ENCODE measurements at places on chromosomes 4 and X.

- peak; percentile 79 for DNase-seq
Observed at GRCh38 chrX:107684956-107685385, 56.7 kb downstream of the PRPS1 start.

- DNase-seq: no peak
Observed at GRCh38 chr4:38382520-38382919, 281.5 kb upstream of the KLF3 start.

GRCh38 chrX:24372021-24372763 lies 11.8 kb downstream of the SUPT20HL1 start:
- no peak for DNase-seq

DNA sequence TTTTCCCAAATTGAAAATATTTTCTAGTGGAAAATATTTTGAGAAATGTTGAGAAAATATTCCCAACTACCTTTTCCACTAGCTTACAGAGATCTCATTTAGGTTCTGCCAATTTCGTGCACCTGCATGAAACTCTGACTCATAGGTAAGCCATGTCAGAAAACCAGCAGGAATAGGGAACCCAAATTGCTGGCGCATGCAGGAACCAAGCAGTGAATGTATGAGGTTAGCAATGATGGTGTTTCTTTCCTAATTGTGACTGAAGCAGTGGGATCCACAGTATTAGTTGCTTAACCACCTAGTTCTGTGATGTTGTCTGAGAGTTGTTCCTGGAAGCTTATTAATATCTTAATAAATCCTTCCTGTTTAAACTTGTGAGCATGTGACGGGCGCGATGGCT lies 381.0 kb upstream of the TRAM1L1 start:
- DNase-seq: no peak

GRCh38 chr4:113756005-113756410 lies 5.5 kb downstream of the CAMK2D start:
- DNase-seq: no peak

DNA sequence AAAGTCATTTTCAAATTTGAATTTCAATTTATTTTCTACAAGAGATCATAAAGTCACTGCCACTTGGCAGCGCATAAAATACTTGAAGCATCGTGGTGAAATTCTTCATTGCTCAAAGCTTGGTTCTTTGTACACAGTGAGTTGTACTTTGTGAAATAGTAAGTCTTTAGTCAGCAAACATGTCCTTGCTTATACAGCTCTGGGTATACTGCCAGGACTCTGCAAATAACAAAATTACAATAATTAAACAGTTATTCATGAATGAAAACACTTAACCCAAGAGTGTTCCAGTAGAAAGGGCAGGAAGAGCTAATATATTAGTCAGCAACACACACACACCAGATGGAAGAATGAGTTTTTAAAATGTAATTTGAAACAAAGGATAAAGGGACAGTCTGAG lies 1300.9 kb upstream of the DIAPH2 start:
- DNase-seq: no peak

DNA sequence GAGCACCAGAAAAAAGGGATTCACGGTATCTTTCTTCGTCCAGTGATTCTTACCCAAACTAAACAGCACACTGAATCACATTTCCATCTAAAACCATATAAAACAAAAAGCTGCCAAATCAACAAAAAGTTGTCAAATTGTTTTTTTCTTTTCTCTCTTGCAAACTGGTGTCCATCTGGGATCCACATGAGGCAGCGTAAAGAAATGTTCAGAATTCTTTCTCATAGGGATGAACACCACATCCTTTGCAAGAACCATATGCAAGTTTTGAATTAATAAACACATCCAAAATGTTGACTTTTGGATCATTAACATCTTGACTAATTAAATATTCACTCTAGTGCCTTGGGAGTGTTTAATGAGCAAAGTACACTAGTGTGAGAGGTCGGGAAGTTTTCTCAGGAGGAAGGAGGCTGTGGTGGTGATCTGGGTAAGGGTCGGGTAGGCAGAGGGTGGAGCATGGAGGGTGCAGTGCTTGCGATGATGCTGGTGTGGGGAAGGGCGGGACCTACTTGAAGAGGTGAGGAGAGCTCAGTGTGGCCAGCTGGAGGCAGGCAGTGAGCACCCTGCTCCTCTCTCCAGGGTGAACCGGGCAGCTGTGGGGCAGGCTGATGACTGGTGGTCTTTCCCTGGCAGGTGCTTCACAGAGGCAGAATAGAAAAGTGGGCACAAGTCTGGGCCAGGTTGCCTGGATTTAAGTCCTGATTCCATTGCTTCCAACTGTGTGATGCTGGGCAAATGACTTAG lies 72.8 kb downstream of the NSUN7 start:
- no peak for DNase-seq

GRCh38 chr4:184275766-184276165 lies 58.1 kb upstream of the ENPP6 start:
- no peak for DNase-seq

DNA sequence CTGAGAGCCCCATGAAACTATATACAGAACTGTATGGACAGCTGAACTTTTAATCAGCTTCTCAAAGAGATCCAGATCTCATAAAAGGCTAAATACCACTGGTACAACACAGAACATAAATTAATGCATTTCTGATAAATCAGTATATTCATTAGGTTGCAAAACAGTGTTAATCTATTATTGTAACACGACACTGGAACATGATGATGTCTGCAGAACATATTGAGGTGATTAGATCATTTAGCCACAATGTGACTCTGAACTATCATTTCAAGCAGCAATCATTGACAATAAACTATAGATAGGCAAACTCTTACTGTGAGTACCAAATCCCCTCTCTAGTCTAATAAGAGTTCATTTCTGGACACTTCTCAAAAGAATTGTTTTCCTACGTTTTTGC lies 50.3 kb downstream of the GASK1B start:
- no peak for DNase-seq

- peak; percentile 75 for DNase-seq
Observed at GRCh38 chr4:25993395-25994185, 79.6 kb downstream of the SMIM20 start.

- no peak for DNase-seq
Observed at GRCh38 chr4:68209003-68209402, 36.5 kb downstream of the TMPRSS11B start.

GRCh38 chr4:61820136-61820535 lies 620.0 kb downstream of the ADGRL3 start:
- no peak for DNase-seq

DNA sequence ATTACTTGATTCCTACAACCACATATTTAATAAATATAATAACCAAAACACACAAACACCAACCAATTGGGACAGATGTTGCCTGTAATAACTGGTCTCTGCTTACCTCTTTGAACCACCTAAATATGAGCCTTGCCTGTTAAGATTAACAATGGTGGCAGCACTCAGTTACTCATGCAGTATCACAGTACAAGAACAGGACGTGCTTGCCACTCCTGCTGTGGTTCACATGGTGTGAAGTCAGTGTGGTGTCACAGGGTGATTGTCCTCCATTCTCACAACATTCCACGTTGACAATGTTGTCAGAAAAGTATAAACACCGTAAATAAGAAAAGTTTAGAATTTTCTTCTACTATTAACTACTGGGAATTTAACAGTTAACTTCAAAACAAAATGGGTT lies 365.0 kb downstream of the PPP3CA start:
- peak; percentile 11 for DNase-seq

GRCh38 chrX:96692454-96692853 lies 7.8 kb downstream of the DIAPH2 start:
- DNase-seq: no peak

- DNase-seq: no peak
Observed at GRCh38 chr4:28436191-28437080, 1575.8 kb downstream of the STIM2 start.

- DNase-seq: no peak
Observed at GRCh38 chrX:103830848-103831247, 1.2 kb downstream of the RAB9B start.

- no peak for DNase-seq
Observed at GRCh38 chrX:124726881-124727280, 380.5 kb downstream of the SH2D1A start.

DNA sequence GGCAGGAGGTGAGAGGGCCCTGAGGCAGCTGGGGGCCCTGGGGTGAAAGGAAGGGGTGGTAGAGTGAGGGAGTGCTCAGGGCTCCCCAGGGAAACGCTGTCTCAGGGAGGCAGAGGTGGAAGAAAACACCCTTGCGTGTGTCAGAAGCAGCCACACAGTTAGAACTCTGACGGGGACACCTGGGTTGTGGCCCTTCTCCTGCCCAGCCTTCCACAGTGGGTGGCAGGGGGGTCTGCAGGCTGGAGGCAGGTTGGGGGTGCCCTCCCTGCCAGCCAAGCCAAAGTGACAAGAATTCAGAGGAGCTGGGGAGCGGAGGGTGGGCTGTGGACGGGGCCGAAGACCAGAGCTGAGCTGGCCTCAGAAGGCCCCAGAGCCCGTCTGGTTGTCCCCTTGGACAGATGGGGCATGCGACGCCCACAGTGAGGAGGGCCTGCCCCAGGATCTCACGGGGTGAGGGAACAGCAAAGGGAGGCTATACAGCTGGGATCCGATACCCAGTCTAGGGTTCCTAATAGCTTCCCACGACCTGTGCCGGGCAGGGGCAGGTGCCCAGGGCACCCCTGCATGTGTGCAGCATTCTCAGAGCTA lies 105.2 kb upstream of the ADRA2C start:
- no peak for DNase-seq

- no peak for DNase-seq
Observed at GRCh38 chr4:140887467-140887866, 131.3 kb upstream of the TBC1D9 start.

GRCh38 chr4:56048383-56048701 lies 99.6 kb downstream of the CEP135 start:
- peak; percentile 14 for DNase-seq

DNA sequence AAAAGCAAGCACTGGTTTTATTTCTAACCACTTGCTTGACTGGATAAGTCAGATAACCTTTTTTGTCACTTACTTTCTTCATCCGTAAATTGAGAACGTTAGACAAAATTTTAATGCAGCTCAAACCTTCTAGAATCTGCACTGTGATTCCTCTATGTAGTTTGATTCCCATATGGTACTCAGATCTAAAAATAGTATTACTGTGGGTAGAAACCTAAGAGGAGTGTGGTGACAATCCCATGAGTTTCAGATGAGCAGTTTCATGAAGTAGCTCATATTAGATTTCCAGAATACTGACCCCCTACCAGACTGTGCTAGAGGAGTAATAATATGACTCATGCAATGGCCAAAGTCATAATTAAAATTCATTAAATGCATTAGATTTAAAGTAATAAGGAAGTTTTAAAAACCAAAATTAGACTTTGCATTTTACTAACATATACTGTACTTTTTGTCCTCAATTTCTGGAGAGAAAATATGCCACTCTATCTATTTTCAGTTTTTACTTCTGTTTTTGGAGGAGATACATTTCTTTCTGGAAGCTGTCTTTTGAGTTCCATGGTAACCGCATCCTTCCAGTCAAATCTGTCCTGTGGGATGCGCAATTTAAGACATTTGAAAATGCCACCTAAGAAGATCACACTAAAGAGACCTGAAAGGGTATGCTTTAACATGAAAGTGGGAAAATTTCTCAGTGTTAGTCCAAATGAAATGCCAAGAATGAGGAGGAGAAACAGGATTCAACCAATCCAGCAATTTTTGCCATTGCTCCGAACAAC lies 64.1 kb upstream of the GPM6A start:
- DNase-seq: no peak

DNA sequence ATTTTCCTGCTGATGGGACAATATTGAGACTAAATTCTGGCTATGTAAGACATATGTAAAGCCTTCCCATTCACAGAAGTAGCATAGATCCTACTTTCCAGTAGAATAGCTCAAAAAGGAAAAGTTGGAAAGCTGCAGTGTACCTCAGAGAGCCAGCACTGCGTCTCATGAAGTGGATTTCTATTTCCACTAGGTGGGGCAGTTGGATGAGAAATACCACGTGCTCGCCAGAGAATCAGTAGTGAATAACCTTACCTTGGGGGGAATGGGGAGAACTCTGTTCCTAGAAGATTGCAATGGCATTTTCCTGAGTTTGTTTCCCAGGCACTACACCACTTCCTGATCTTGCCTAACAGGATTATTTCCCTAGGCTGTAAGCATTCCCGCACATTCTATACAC lies 907.1 kb downstream of the FSTL5 start:
- no peak for DNase-seq

DNA sequence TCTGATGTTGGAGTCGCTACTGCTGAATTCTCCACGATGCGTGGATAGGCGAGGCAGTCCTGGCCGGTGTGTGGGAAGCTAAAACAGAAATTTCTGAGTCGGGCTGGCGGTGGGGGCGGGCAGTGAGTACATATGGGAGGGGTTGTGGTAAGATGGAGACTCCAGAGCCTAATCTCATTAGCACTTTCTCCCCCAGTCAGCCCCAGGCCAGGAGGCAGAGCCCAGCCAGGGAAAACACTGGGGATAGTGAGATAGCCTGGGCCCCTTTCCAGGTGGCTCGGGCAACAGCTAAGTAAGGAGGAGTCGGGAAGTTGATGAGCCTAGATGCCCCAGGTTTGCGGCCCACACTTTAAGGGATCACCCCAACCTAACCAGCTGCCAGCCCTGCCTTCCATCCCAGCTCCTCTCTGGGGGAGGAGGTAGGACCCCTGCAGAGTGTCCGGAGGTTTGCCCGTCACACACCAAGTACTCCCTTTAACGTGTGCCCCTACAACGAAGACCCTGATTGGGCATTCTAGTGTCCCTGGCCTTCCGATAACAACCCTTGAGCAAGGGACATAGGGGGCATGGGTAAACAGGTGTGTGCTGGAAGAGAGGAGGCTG lies 2.4 kb upstream of the LOC101059915 start:
- DNase-seq: no peak
